ENCODE measurements at places on chromosomes 11 and 22.

- no peak for DNase-seq
These were observed 559.7 kb downstream of the BRD1 start for GRCh38 chr22:49267996-49268395.

GRCh38 chr11:116148056-116148455 is 624.7 kb downstream of the BUD13 start:
- DNase-seq = no peak

- no peak for DNase-seq
These were observed 44.2 kb downstream of the MRE11 start for GRCh38 chr11:94449437-94449836.

GRCh38 chr11:130177782-130178181 is 18.2 kb downstream of the ST14 start:
- no peak for DNase-seq

DNA sequence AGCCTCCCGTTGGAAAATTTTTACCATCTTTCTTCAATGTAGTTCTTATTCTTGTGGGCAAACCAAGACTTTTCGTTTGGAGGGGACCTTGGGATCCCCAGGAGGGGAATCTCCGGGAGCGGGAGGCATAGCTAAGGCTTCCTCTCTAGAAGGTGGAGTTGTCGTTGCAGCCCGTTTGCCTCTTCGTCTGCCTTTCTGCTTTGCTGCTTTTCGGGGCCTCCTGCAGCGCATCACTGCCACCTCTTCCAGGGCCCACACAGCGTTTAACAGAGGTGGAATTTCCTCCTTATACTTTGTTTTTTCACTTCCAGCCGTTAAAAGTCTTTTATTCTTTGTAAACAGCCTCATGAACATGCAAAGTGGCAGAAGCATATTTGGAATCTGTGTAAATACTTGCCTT is 3.5 kb upstream of the IFITM3 start:
- DNase-seq = peak; percentile 26

GRCh38 chr22:31233001-31233400 is 20.9 kb downstream of the LIMK2 start:
- no peak for DNase-seq

- no peak for DNase-seq
These were observed 19.5 kb downstream of the CRELD2 start for GRCh38 chr22:49937758-49938564.

- DNase-seq = no peak
These were observed 710 bp upstream of the DGCR2 start for GRCh38 chr22:19122752-19123492.

DNA sequence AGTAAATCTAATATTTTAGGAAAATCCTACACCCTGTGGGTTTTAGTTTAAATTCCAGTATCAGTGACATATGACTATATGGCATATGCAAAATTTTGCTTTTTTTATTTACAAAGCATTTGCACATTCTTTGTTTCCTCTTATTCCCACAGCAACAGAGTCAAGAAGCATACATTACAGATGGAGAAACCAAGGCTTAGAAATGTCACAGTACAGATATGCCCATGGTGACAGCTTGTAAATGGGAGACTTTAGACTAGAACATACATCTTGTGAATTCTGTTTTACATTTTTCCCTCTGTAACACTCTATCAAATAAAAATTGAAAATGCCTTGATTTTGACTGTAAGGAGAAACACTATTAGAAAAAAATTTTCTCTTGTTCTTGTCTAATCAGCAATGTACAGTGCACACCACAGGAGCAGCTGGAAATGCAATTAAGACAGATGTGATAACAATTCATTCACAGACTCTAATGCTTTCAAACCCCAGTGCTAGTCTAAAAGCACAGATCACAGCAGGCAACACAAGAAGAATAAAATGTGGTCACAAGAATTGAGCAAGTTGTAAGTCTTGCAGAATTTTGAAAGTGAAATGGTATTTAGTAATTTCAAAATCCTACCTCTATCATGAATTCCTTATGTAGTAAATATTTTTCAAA is 375.9 kb downstream of the LUZP2 start:
- DNase-seq = no peak

- DNase-seq = no peak
These were observed 19.1 kb downstream of the TUB start for GRCh38 chr11:8100158-8100557.

DNA sequence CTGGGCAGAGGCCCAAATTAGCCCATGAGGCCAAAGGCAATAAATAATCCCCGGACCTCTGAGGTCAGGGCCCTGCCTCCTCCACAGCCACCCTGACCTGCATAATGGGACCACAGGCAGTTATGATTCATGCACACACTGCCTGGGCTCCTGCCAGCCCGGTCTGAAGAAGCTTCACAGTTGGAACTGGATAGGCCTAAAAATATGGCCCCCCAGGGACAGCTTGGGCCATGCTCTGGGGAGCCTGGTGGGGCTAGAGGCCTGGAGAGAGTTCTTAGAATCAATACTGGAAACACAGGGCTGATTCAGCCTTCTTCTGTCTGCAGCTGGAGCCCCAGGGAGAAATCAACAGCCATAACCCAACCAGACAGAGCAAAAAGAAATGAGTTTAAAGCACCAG is 112.8 kb upstream of the CADM1 start:
- DNase-seq = no peak

DNA sequence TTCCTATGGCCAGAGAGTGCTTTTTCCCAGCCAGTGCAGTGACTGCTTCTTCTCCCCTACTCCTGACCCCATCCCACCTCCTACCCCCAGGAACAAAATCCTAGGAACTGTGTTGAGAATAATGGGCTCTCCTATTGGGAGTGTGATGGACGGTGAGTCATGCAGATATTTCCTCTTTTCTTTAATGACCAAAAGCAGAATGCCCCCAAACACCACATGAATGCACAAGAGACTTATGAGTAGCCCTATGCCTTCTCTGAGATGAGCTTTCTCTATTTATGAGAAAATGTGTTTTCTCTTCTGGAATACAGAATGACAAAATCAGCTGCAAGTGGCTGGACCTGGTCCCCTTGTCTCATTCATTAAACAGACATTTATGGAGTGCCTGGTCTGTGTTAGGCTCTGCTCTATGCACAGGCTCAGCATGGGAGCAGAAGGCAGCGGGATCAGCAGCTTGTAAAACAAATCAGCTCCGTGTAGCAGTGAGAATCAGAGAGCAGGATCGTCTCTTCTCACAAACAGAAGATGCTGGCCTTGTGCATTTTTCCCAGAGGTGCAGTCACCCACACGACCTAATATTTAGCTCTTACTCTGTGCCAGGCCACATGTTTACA is 47.5 kb upstream of the GALNT18 start:
- no peak for DNase-seq

DNA sequence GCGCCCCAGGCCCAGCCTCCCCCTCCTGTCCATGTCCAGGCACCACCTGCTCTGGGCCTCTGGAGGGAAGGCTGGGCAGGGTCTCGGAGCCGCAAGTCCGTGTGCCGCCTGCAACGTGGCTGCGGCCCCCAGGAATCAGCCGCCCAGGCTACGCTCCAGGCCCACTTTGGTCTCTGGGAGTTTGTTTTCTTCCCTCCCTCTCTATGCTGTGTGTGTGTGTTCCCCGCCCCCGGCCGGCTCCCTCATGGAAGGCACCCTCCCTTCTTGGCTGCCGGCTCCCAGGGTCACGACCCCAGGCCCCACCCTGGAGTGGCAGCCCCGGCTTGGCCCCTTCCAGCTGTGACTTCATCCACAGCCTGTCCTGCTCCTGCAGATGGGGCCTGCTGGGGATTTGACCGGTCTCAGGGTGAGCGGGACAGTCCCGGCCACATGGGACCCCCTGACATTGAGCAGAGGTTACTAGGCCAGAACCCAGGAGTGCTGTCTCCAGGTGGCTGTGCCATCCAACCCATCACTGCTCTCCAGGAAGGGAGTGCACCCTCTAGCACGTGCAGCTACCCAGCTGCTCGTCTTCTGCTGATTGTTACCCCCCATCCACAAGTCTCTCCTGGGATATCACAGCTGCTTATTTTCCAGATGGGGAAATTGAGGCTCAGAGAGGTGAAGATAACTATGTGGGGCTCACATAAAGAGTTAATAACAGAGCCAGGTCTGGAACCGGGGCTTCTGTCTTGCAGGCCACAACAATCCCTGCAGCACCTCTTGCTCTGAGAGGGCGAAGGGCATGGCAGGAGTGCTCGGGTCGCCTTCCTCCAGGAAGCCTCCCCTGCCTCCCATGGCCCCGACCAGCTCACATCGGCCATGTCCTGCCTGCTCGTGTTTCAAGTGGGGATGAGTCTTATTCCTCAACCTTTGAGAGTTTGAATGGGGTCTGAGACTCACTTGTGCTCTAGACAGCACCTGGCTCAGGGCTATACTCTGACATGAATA is 2.8 kb upstream of the LIF start:
- DNase-seq = no peak

GRCh38 chr22:37968452-37969251 is 15.2 kb downstream of the POLR2F start:
- no peak for DNase-seq

- DNase-seq = no peak
These were observed 4.4 kb downstream of the TBX10 start for GRCh38 chr11:67635231-67635521.

GRCh38 chr11:39784873-39785272 is 1674.6 kb downstream of the LRRC4C start:
- DNase-seq = no peak

GRCh38 chr11:2317354-2318050 is 15.7 kb downstream of the TSPAN32 start:
- DNase-seq = no peak

DNA sequence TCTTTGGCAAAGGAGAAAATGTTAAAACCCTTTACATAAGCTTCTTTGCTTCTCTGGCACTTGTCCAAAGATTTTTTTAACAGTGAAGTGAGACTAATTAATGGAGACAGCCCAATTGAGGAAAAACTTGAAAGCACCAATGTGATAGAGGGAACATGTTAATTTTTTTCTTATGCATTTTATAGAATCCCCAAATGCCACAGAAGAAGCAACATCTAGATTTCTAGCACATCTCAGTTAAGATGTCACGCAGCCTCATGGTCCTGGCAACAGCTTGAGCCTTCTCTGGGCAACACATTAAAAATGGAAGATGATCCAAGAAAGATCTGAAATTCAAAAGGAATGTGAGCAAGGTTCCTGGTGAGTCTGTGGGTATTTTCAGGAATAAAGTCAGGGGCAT is 48.5 kb downstream of the PACSIN2 start:
- no peak for DNase-seq

GRCh38 chr11:90204832-90205646 is 17.8 kb downstream of the CHORDC1 start:
- no peak for DNase-seq

DNA sequence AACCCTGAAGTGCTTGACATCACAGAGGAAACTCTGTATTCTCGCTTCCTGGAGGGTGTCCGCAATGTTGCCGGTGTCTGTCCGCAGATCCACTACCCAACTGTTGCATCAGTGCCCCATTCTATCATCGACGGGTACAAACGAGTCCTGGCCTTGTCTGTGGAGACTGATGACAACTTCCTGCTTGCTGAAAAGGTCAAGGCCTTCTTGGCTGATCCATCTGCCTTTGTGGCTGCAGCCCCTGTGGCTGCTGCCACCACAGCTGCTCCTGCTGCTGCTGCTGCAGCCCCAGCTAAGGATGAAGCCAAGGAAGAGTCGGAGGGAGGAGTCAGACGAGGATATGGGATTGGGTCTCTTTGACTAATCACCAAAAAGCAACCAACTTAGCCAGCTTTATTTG is 42.9 kb upstream of the DAGLA start:
- no peak for DNase-seq

DNA sequence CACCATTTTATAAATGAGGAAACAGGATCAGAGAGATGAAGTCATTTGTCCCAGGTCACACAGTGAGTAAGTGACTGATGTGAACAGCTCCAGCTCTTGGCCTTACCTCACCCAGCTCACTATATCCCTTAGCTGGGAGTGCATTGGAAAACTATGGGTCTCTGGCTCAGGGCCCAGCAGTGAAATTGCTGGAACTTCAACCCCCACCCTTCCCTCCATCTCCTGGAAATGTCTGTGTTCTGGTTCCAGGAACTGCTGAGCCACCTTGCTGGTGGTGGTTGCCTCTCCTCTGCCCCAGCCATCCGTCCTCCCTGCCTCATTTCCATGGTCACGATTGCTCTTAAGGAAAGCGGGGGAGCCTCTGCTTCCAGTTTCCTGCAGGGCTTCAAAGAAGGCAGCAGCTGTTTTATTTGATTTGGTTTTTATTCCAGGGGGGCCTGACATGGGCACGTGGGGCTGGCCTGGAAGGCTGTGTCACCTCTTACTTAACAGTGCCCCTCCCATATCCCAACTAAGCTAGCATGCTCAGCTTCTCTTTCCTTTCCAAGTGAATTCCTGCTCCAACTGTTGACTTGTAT is 46.2 kb upstream of the CSTF3 start:
- no peak for DNase-seq

DNA sequence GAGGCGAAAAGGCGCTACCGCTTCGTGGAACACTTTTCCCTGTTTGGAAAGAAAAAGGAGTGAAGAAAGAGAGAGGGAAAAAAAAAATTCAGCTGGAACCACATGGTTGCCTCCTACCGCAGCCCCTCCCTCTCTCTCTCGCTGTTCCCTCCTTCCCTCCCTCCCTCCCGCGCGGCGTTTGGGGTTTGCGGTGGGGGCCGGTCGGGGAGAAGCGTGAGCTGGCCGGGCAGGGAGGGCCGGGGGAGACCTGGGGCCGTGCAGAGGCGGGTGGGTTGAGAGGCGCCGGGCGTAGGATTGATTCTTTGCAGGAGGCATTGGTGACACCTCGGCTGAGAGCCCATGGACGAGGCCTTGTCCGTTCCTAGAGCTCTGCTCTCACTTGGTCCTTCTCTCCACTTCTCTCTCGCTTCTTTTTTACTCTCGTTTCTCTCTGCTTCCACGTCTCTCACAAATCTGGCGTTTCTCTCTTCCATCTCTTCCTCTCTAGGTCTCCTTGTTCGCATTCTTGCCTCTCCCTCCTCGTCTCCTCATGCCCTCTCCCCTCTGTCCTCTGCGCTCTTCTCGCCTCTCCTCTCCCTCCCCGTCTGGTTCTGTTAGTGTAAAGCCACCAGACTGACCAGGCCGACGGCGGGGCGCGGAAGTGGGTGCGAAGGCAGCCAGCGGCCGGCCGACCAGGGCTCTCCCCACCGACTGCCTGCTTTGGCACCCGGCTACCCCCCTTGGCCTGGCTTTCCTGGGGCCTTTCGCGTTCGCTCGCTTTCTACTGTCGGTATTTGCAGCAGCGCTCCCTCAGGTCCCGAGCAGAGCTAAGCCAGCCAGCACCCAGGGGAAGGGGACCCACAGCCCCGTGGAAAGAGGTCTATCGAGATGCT is at the start of gene CLMP:
Gene CLMP, minus strand, starts transcription at position 61 of the 872 bp plus-strand sequence. CDS start 308 bp downstream, outside the sequence.
- DNase-seq = peak; percentile 39

DNA sequence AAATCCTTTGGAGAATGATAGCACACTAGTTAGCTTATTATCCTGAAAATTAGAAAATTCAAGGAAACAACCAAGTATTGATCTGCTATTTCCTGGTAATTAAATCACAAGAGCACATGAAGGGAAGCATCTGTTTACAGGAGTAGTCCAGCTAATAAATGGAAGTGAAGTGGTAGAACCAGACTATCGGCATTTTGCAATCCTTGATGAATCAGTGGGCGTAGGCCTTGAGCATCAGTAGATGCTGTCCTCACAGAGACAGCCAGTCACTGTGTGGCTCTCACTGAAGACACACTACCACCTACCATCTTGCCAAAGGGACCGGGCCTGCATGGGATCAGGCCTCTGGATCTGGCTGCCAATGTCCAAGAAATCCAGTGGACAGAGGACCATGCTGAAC is 69.8 kb downstream of the FBLN1 start:
- no peak for DNase-seq

GRCh38 chr11:56764976-56765375 is 16.5 kb upstream of the OR9G4 start:
- no peak for DNase-seq

- no peak for DNase-seq
These were observed 1.9 kb downstream of the NNMT start for GRCh38 chr11:114297806-114298709.

GRCh38 chr11:119222308-119222707 is 16.2 kb downstream of the CBL start:
- DNase-seq = no peak

- no peak for DNase-seq
These were observed 135.8 kb upstream of the TIMP3 start for GRCh38 chr22:32665676-32666075.

Data from activated naive CD8-positive, alpha-beta T cell treated with anti-CD3 and anti-CD28 coated beads, Interleukin-2, amount 10 ng/mL, durations not matched to agents 7 days and 5 days (primary cell).